ENCODE measurements at places on chromosomes 3 and 15.

- no peak for DNase-seq
Observed at GRCh38 chr3:172816968-172817367, 66.4 kb downstream of the ECT2 start.

DNA sequence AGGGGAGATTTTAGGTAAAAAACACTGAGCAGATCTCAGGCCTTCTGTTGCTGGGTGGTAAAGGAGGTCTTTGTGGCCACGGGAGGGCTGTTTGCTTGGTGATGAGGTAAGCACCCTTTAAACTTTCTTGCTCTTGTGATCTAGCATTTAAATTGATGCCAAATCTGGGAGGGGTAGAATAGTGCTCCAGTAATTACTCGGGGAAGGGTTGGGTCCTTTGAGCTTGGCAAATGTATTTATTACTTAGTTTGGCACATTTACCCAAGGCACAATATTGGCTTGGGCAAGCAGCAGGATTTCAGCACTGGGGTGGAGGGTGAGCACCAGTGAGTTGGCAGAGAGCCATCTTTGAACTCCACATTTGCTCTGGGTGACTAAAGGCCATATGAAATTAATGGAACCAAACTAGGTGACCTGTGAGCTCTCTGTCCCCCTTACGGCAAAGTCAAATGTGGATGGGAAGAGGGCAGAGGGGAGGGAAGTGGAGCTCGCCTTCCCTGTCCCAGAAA is 185.9 kb upstream of the ONECUT1 start:
- no peak for DNase-seq

DNA sequence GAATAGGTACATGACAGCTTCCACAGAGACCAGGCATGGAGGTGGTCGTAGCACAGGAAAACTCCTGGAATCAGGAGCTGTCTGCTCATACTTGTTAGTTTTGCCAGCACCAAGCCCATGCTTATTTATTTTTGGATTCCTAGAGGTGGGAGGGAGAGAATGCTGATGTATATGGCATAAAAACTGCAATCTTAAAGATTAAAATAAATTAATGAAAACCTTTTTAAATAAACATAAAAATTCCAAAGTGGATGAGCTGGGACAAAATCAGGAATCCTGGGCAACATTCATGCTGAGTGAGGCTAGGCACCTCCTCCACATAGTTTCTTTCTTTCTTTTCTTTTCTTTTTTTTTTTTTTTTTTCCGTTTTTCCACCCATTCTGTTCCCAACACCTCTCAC is 14.3 kb upstream of the BCL6 start:
- no peak for DNase-seq

- no peak for DNase-seq
Observed at GRCh38 chr3:187085933-187086332, 53.4 kb downstream of the RPL39L start.

DNA sequence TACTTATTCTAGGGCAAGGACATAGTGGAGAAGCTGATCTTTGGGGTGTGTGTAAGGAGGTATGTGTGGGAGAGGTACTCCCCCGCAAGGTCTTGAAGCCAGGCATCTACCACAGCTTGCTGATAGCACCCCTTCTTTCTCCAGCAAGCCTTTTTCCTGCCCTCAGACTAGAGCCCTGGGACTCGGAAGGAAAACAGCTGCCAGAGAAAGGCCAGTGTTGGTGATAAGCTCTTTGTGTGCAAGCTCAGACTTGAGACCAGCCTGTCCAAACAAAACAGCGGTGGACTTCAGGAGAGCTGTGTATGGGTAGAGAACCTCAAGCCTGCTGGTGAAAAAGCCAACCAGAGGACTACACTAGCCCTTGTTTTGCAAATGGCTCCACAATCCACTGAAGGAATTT is 1028.6 kb downstream of the MCTP2 start:
- no peak for DNase-seq

GRCh38 chr3:60657972-60658371 is 593.3 kb downstream of the FHIT start:
- DNase-seq: no peak

- DNase-seq: no peak
Observed at GRCh38 chr15:22786868-22787698, 639 bp downstream of the NIPA1 start.

- DNase-seq: no peak
Observed at GRCh38 chr3:187963677-187964385, 190.1 kb upstream of the LPP start.

GRCh38 chr15:39756806-39757522 is 25.7 kb downstream of the FSIP1 start:
- no peak for DNase-seq

- DNase-seq: no peak
Observed at GRCh38 chr3:23368731-23369130, 165.6 kb downstream of the UBE2E2 start.

DNA sequence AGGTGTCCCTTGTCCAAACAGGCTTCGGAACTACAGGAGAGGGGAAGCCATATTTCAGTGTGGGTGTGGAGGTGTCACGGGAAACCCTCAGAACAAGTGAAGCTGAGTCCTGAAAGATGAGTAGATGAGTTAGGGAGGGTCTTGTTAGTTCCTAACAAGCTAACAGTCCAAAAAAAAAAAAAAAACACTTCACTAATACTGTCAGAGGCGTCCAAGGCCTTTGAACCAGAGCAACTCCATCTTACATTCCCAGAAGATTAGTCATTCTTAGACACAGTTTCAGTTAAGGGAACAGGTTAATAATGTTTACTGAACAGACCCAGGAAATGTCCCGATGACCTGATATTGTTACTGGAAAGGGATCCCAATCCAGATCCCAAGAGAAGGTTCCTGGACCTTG is 7.0 kb upstream of the ATP8B4 start:
- no peak for DNase-seq

Data from D721Med (cell line).